ENCODE measurements at places on chromosomes 12 and 14. TPM values are rescaled to one million over a fixed set of nuclear protein-coding genes. Genes with fewer than 3 reads are reported as not detected.

Gene ARG2
- 7.9 TPM for total RNA-seq

Gene AACS
- total RNA-seq: 22.0 TPM

Gene CISTR
- total RNA-seq: not detected

Gene OASL
- total RNA-seq: 0.56 TPM

Gene OR5AU1
- not detected for total RNA-seq

Gene SERPINA5
- under 0.01 TPM for total RNA-seq

Gene ACOT6
- not detected for total RNA-seq

Gene DICER1
- 24.0 TPM for total RNA-seq

Gene PTPRO
- total RNA-seq: 3.1 TPM

Gene IRAK3
- total RNA-seq: 3.5 TPM

Gene ITGA5
- 290 TPM for total RNA-seq

Gene IFNG-AS1
- total RNA-seq: not detected
